ENCODE measurements at places on chromosomes 5 and 9. TPM values are rescaled to one million over a fixed set of nuclear protein-coding genes. Genes with fewer than 3 reads are reported as not detected.

- DNase-seq, result no peak
Observed at GRCh38 chr9:137031904-137032640, at the start of gene FUT7. TSS of gene FUT7 (minus strand) at chr9:137032088. CDS start at chr9:137031991, 97 bp downstream.

DNA sequence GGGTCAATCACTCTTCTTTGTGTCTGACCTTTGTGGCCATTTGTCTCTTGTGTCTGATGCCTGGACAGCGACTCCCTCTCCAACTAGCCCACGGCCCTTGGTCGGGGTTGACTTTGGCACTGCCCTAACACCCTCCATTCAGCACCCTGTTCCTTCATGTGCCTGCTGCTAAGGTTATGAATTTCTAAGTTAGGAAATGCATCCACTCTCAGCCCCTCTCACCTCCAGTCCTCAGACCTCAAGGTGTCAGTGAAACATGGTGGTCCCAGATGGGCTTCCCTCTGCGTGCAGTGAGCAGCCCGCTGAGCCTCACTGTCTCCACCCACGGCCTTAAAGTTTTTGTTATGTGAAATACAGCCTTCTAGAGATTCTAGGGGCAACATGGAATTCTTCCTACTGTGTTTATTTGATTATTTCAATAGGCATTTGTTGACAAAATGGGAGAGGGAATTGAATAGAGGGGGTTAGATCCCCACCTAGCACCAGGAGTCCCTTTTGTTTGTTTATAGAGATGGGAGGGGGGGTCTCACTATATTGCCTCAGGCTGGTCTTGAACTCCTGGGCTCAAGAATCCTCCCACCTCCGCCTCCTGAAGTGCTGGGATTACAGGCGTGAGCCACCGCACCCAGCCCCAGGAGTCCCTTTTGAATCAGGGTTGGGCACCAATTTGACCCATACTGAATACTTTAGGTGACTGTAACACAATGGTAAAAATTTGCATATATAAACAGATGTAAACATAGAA is 1.6 kb upstream of the GLIPR2 start:
- no peak for DNase-seq

DNA sequence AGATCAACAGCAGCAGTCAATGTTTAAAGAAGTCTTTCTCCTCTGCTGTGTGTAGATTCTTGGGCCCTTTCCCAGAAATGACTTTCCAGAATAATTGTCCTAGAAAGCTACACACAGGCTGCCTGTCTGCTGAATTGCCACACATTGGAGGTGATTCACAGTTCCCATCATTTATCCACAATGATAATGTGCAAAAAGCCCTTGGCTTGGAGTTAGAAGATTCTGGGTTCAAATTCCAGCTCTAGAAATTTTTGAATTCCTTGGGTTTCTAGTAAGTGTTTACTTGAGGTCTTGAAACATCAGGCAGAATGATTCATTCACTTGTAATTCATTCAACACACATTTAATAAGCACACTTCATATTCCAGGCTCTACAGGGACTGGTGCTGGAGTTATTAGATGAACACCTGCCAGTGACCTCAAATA is 28.6 kb upstream of the EPB41L4B start:
- peak; percentile 87 for DNase-seq

DNA sequence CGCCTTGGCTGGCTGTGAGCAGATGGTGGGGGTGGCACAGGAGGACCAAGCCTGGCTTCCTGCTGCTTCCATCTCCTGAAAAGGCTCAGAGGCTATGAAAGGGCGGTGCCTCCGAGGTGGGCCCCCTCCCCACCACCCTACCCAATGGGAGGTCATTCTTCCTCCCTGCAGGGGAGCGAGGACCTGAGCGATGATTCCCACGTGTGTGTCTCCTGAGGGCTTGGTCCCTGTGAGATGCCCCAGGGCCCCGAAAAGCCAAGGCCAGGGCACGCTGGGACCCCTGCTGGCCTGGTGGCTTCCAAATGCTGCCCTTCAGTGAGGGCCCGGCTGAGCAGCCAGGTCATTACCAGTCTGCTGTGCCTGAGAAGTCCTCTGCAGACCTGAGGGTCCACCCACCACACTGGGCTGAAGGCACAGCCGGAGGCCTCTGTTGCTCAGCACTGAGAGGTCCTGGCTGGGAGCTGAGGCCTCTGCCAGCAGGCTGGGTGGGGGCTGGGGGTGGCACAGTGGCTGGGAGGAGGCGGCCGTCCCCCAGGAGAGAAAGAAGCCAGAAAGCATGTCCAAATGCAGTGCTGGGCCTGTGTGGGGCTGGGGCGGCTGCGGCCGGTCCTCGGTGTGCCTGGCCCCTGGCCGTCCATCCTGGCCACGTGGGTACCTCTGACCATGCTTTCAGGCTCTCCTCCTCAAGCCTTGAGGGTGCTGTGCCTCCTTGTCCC is 14.0 kb upstream of the SLC6A19 start:
- DNase-seq, result no peak

Gene FAM200C
- total RNA-seq, result 5.6 TPM

Gene SPATA31C1
- not detected for total RNA-seq
